ENCODE measurements at places on chromosomes 5 and 9. TPM values are rescaled to one million over a fixed set of nuclear protein-coding genes. Genes with fewer than 3 reads are reported as not detected.

- DNase-seq, result no peak
Observed at GRCh38 chr9:98401140-98402018, 145.9 kb upstream of the TBC1D2 start.

GRCh38 chr5:181224390-181225229 is 1.5 kb downstream of the TRIM41 start:
- DNase-seq, result peak; percentile 41

DNA sequence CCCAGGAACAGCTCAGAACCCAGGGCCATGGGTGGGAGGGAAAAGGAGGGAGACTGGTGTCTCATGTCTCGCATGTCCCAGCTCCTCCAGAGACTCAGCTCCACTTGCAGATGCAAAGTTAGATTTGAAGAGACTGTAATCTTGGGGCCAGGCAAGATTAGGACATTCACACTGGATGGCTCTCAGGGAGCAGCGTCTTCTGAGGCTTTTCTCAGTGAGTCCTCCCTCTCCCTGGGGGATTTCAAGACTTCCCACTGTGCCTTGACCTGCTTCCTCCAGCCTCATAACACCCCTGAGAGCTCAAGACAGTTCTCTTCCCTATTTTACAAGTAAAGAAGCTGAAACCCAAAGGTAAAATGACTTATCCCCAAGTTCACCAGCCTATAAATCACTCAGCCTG is 10.5 kb upstream of the TCOF1 start:
- no peak for DNase-seq

DNA sequence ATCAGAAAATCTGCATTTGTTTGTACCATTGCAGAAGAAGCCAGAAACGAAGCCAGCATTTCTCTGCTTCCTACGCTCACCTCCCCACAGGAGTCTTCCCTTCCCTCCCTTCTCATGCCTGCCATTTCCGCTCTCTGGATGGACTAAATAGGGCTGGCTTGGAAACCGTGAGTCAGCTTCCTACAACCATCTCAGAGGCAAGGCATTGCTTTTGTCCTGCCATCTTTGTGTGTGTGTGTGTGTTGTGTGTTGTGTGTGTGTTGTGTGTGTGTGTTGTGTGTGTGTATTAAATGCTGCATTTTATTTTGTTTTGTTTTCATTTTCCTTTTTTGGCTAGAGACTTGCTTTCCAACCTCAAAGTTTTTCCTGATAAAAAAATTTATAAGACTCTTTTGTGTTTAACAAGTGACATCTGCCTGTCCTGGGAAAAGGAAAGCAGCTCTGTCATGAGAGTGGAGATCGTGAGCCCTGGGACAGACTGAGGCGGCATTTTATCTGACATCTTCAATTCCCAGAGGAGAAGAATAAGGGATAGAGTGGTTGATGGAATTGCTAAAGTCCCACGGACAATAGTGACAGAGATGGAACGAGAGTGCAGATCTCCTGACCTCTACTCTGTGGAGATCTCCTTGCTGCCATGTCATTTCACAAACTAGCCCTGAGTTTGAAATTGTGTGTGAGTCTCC is 7.5 kb upstream of the EGFLAM start:
- DNase-seq, result no peak

DNA sequence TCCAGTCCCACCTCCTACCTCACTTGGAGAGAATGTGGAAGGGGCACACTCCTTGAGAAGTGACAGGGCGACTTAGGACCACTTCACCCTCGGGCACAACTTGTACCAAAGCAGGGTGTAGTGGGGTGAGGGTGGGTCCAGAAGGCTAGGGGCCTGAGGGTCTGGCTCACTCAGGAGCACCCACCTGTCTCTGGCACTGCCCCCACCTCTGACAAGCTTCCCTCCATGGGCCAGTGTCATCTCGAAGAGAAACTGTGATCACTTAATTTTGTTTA is 76.9 kb upstream of the OLFM1 start:
- no peak for DNase-seq

- no peak for DNase-seq
Observed at GRCh38 chr5:16702964-16703363, 86.2 kb upstream of the RETREG1 start.

- no peak for DNase-seq
Observed at GRCh38 chr5:40446910-40447309, 232.8 kb upstream of the PTGER4 start.

DNA sequence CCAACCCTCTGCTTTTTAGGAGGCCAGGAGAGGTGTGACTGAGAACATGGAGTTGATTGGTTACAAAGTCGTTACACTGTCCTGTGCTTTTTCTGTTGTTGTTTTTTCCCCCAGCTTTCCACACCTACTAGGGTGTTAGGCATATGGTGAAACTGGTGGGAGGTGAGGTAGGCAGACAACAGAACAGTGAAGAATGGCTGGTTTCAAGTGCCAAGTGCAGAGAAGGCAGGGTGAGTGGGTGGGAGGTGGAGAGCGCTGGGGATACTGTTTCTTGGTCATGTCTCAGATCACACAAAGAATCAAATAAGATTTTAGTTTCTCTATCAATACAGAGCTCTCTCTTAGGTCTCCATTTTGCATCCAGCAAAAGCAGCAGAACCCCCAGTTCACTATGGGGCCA is 2.2 kb upstream of the SPTAN1 start:
- no peak for DNase-seq

DNA sequence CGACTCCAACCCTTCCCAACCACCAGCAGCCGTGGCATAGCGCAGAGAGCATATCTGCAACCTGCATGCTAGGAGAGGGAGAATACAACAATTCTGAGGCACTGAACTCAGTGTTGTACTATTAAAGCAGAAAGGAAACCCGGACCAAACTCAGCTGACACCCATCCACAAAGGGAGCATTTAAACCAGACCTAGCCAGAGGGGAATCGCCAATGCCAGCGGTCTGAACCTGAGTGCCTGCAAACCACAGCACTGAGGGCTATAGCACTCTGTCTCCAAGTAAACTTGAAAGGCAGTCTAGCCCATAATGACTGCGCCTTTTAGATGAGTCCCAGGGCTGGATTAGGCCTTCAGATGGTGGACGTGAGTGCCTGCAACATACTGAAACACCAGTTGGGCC is 494.4 kb upstream of the PTPRD start:
- no peak for DNase-seq

DNA sequence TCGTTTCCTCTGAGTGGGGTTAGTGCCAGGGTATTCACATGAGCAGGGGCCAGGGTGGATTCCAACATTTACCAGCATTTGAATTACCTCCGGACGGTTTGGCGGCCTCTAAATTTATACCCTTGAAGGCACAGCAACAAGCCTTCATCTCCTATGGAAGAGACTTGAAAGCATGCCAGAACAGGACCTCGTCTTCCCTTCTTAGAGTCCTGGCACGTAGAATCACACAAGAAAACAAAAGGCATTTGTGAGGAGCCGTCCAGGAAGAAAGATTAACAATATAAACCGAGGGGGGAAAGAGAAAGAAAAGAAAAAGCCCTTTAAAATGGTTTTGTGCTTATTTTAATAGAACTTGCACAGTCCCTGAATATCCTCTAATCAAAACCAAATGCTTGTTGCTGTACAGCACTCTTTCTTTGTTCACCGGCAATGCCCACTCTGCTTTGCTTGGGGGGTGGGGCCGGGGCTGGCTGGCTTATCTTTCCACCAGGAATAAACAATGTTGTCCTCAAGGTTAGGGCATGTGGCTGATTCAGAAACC is 575.8 kb upstream of the ZNF462 start:
- DNase-seq, result no peak

DNA sequence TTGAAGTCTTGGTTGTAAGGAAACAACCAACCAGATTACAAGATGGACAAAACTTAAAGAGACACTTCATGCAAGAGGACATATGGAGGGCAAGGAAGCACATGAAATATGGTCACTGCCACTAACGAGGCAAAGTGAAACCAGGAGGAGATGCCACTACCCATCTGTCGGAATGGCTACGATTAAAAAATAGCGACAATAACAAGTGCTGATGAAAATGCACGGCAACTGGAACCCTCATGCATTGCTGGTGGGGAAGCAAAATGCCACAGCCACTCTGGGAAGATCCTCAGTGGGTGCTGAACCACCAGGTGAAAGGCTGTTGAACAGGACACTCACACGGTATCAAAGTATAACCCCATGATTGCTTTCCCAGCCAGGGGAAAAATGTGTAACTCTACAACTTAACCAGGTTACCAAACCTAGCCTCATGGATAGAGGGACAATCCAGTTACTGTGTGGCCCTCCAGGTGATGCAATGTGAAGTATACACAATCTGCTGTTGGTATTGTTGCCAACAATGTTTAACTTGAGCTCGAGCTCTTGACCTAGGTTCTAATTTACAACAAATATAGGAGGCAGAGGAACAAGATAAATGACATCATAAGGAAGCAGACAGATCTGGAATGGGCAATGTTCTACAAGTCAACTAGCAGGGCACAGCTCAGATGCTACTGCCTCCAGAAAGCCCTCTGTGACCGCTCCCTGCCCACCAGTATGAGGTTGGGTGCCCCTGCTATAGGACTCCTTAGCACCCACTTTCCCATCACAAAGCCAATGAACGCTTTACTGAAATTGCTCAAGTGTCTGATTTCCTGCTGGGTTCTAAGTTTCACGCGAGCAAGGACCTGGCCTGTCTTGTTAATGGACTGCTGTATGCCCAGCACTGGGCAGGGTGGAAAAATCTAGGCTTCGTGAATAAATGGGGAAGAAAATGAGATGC is 25.8 kb downstream of the SH3PXD2B start:
- no peak for DNase-seq

DNA sequence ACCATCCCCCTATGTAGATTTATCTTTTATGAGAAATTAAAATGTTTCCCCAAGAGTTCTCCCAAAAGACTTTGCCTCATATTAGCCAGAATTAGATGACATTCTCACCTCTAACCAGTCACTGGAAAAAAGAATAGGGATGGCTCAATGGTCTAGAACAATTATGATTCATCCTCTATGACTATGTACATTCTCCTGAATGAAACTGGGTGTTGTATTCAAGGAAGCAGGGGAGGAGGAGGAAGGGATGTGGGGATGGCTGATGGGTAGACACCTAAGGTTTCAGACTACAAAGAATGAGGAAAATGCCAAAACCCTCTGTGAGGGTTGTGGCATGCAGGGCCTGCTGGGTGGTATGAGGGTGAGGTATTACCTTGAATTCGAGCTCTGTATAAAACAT is 49.5 kb upstream of the BRINP1 start:
- no peak for DNase-seq

GRCh38 chr5:59139695-59140094 is 556.8 kb downstream of the RAB3C start:
- no peak for DNase-seq

GRCh38 chr5:6162175-6162574 is 216.2 kb downstream of the MED10 start:
- DNase-seq, result no peak

The CAMK2A gene
- total RNA-seq, result not detected

The TIMD4 gene
- not detected for total RNA-seq

The FCN2 gene
- not detected for total RNA-seq

The INSL6 gene
- total RNA-seq, result not detected

The OBP2A gene
- total RNA-seq, result not detected

The SAXO1 gene
- not detected for total RNA-seq

The DNAH5 gene
- total RNA-seq, result not detected

The N4BP3 gene
- total RNA-seq, result 17.4 TPM

Data from activated B cell treated with CpG ODN at 0.5 μM for 24 hours (primary cell).